ENCODE measurements at places on chromosomes 5 and 9.

- DNase-seq, result no peak
Observed at GRCh38 chr9:89929673-89930480, 325.1 kb downstream of the GADD45G start.

GRCh38 chr5:174454464-174454863 is 269.9 kb upstream of the MSX2 start:
- DNase-seq, result no peak

- no peak for DNase-seq
Observed at GRCh38 chr5:168128557-168128956, 162.9 kb upstream of the WWC1 start.

DNA sequence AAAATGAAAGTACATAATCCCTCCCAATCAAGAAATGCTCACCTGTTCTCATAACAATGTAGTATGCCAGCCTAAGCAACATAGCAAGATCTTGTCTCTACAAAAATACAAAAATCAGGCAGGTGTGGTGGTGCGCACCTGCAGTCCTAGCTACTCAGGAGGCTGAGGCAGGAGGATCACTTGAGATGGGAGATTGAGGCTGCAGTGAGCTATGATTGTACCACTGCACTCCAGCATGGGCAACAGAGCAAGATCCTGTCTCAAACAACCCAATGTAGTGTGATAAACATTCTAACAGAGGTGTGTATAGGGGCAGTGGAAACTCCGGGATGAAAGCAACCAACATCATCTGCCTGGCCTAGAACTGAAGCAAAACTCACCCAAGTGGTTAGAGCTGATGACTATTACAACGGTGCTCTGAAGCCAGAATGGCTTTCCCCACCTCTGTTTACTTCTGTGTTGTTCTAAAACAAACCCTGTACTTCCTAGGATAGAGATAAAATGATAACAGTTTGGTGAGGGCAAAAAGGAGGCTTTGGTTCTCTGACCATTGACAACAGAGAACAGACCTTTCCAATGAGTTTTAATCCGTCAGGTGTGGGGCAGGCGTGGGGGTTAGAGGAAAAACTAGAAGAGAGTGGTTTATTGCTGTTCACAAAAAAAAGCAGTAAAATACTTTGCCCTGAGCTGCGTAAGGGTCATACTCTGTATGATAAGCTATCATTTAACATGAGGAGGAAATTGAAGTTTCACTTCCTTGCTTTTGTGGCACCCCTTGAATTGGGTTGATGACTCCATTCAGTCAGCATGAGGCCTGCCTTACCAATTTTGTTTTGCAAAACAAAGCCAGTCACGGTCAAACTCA is 18.9 kb downstream of the WNT8A start:
- no peak for DNase-seq

GRCh38 chr9:105541838-105542237 is 16.1 kb upstream of the FKTN start:
- no peak for DNase-seq

DNA sequence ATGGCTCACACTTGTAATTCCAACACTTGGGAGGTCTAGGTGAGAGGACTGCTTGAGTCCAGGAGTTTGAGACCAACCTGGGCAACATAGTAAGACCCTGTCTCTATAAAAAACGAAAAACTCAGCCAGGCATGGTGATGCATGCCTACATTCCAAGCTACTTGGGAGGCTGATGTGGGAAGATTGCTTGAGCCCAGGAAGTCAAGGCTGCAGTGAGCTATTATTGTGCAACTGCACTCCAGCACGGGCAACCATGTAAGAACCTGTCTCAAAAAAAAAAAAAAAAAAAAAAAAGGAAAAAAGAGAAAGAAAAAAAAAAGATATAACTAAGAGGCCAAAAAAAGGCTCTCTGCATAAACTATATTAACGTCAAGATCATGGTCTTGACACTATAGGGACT is 27.3 kb downstream of the GIN1 start:
- DNase-seq, result no peak

- no peak for DNase-seq
Observed at GRCh38 chr9:107989099-107989498, 499.5 kb upstream of the KLF4 start.

DNA sequence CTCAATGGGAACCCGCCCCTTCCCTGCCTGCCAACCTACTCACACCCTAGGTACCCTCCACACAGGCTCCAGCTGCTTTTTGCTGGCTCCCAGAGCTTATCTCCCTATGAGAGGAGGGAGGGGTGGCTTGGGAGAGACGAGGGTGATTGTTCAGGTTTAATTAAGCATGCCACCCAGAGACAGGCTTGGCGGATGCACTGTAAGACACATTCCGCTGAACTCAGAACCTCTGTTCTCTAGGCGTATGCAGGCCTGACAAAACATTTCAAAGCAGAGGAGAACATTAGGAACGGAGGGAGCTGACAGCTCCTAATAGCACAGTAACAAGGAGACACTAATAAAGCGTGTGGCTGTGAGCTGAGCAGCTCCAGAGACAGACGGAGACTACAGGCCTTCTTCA is 80.1 kb downstream of the TRIM32 start:
- DNase-seq, result no peak

GRCh38 chr5:102138243-102138653 is 157.8 kb downstream of the SLCO4C1 start:
- DNase-seq, result no peak

DNA sequence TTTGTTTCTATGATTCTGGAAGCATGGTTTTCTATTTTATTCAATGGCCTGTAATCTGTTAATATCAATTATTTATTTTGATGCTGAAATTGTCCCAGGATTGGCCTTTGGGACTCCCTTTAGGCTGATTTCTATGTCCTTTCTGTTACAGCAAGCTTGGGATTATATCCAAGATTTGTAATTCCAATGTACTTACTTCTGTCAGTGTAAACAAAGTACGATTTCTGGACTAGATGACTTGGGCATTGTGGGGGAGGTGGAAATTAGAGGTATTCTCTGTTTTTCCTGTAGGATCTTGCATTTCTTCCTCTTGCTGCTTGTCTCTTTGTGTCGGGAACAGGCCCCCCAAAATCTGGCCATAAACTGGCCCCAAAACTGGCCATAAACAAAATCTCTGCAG is 3.7 kb downstream of the PCDHGA12 start:
- no peak for DNase-seq

DNA sequence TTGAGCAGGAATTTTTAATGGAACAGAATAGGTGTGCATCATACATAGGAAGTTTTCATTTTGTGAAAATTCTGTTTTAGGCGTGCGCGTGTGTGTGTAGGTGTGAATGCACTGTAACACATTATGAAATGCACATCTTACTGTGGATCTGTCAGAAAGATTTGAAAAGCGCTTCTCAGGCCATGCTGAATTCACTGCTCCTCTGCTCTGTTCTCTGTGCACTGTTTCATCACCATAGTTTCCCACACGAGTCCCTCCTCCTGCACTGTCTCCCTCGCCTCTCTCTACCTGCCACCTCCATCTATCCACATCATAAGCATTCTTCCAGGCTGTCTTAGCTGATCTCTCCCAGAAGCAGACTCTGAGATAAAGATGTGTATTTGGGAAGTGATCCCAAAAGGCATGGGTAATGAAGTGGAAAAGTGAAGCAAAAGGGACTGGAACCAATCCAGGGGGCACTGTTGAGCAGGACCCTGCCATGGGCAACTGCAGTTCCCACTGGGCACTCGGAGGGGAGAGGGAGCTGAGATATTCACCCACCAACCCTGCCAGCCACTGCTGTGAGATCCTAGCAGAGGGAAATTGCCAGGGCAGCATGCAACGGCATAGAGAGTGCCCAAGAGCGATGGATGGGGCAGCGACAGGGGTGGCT is 65.9 kb downstream of the GABBR2 start:
- no peak for DNase-seq

GRCh38 chr5:20032896-20033295 is 44.9 kb upstream of the CDH18 start:
- no peak for DNase-seq

DNA sequence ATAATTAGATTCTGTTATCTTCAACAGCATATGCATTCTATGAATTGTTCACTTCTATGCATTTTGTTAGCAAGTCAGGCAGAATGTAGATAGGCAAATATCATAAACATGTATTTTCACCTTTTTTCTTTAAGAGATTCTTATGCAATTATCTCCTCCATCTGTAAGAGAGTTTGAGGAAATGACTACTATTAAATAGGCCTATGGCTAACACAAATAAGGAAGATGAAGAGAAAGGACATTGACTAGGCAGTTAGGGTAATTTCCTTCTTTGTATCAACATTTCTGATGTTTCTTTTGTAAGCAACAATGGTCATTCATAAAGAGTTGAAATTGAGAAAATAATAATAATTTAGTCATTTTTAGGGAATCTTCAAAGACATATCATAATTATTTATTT is 145.2 kb upstream of the CDH12 start:
- no peak for DNase-seq

GRCh38 chr5:110105692-110106091 is 416.0 kb downstream of the MAN2A1 start:
- DNase-seq, result no peak

- no peak for DNase-seq
Observed at GRCh38 chr5:43312699-43313034, 545 bp downstream of the HMGCS1 start.

GRCh38 chr5:131488463-131488862 is 146.6 kb downstream of the RAPGEF6 start:
- no peak for DNase-seq

DNA sequence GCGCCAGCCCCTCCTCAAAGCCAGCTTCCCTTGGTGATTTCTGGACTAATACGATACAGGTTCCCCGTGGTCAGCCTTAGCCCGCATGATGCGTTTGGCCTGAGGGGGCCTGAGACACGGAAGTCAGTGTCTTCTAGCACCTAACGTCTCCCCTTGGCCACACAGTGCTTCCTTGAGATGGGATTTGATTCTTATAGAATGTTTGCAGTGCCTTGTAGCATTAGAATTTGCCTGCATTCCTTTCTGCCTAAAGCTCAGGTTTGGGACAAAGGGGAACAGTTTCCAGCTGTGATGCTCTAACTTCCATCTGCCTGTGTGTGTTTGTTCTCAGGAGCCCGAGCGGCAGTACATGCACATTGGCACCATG is 34.4 kb downstream of the CFAP90 start:
- no peak for DNase-seq

DNA sequence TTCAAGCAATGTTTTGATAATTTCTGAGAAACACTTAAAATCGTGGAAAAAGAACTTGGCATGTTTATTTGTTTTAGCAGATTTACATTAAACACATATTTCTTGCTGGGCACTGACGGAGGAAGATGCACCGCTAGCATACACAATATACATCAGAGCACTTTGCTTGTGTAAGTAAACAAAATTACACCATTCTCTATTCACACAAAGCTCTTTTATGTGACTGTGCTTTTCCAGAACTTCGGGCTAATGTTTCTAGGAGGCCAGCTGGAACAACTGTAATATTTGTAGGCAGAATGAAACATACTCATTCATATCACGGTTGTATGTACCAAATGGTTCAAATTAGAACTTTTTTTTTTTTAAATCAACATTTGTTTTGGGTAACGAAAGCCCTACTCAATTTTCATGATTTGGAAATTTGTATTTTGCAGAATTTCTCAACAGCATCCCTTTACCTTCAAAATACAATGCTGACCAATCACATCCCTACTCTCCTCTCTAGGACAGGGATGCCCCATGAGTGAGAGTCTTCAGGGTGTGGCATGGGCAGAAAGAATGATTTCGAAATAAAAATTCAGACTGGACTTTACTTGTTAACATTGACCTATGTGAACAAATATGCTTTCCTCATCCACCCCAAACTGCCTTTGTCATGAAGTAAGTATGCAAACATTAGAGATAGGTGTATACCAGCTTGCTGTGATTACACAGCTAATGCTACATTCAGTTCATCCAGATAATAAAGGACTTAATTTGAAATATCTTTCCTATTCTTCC is 425.1 kb downstream of the BNC2 start:
- no peak for DNase-seq

GRCh38 chr9:14863402-14863801 is 46.8 kb downstream of the FREM1 start:
- DNase-seq, result no peak

DNA sequence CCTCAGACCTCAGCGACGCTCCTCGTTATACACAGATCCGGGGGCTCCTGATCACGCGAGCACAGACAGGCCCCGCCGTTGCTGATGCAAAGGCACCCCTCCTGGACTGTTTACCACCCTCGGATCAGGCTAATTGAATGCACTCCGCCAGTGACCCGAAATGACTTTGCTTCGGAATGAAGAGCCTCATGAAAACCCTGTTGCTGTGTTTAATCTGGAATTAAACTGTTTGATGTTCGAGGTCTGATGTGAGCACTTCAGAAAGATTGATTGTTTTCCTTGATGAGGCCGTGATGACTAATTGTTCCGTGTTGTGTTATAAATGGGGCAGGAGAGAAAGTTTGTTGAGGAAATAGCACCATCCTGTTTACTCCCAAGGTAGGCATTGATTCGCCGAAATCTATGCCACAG is 190.5 kb upstream of the PPP1R26 start:
- peak; percentile 41 for DNase-seq

DNA sequence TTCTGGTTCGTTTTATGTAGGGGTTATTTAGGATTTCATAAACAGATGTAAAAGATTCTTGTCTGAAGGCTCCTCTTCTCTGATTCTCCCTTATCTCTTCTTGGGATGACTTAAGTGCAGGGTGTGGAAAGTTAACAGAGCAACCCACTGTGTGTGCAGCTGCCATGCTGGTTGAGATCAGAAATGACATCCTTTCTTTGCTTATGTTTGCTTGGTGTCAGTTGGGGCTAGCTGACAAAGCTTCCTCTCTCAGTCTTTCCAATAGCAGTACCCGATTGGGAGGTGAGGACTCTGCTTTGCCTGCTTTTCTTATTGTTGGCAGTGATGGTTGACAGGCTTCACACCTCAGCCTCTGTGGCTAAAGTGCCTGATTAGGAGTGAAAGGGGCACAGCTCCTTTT is 26.5 kb downstream of the OGN start:
- DNase-seq, result no peak

DNA sequence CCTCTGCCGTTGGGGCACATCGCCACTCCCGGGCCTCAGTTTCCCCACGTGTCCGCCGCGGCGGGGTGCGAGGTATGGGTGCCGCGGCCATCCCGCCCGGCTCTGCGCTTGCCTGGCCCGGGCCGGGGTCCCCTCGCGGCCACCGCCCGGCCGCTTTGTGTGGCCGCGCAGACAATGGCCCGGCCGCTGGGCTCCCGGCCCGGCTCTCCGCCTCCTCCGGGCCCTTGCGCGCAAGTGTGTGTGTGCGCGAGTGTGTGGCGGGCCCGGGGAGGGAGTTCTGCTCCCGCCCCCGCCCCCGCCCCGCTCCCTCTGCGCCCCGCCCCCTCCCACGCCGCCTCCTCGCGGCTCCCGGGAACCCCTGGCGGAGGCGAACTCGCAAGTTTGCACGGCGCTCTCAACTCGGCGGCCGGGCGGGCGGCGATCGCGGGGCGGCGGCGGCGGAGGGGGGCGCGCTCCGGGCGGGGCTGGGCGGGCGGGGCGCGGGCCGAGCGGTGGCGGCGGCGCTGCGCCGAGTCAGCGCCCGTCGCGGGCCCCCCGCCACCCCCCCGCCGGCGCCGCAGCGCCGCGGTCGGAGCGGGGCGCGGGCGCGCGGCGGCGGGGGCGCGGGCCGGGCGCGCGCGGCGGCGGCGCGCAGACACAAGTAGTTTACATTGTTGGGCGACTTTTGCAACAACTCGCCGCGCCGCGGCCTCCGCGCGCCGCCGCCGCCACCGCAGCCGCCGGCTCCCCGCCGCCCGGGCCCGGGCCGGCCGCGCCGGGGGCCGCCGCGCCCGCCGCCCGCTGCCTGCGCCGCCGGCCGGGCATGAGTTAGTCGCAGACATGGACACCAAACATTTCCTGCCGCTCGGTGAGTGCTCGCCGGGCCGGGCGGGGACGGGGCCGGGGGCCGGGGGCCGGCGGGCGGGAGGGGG is at the start of gene RXRA:
Gene RXRA (plus strand): TSS at position 643 of the 911 bp plus-strand sequence. CDS start 177 bp downstream, at position 820.
- peak; percentile 94 for DNase-seq
